Globus pallidus (tissue), 1 donor: ENCODE measurements at places on chromosomes 1 and 21.

- no peak for DNase-seq
These were observed 567.1 kb upstream of the ADGRL2 start for GRCh38 chr1:81233591-81233990.

DNA sequence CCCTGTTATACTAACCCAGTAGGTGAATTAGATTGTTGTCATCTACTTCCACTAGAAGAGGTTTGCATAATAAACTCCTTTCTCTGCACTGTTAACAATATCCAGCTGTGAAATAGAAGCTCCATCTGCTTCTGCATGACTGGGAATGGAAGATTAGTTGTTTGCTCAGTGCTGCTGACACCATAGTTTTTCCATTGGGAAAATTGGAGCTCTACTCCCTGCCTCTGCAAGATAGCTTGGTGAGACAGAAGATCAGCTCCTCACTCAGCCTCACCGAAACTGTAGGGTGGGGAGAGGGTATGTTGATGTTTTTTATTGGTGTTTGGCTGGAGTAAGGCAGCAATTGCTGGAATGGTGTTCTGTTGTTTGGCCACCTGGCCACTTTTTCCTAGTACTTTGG, 331.6 kb upstream of the ADAMTS5 start:
- no peak for DNase-seq

DNA sequence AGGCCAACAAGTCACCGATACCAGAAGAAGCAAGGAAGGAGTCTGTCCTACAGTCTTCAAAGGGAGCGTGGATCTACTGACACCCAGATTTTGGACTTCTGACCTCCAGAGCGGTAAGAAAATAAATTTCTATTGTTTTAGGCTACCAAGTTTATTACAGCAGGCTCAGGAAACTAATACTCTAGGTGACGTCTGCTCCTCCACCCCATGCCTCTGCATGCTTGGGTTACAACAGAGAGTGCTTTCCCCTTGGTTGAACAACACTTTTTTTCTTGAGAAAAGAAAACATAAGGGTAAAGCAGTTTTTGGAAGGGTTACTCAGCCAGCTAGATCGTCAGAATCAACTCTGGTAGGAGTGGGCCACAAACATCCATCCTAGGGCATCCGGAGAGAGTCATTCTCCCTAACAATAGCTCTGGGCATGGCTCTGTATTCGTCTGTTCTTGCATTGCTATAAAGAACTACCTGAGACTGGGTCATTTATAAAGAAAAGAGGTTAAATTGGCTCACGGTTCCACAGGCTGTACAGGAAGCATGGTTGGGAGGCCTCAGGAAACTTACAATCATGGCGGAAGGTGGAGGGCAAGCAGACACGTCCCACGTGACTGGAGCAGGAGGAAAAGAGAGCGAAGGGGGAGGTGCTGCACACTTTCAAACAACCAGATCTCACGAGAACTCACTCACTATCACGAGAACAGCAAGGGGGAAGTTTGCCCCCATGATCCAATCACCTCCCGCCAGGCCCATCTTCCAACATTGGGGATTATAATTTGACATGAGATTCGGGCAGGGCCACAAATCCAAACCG, 22.2 kb upstream of the DNAJC11 start:
- DNase-seq = no peak

DNA sequence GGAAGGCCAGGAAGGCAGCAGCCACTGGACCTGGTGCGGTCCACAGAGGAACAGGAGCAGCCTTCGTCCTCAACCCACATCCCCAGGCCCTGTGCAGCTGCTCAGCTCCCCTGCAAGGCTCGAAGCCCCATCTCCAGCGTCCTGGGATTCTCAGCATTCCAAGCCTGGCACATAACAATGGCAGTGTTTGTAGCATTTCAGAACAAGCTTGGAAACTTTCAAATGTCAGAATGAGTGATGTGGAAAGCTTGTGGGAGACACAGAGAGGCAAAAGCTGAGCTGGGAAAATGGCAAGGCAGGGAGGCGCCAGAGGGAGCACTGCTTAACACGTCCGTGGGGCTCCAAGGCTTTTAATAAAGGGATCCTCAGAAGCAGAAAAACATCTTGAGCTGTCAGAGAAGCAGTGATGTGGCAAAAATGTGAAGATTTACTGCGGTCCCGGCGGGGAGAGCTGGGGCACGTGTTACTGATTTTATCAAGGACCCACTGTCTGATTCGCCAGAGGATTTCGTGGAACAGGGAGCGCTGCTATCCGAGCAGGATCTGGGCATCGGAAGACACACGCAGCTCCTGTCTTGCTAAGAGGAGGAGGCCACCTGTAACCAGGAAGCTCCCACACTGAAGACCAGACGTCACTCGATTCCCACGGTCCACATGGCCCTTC, 38.1 kb downstream of the TOMM20 start:
- DNase-seq = no peak

DNA sequence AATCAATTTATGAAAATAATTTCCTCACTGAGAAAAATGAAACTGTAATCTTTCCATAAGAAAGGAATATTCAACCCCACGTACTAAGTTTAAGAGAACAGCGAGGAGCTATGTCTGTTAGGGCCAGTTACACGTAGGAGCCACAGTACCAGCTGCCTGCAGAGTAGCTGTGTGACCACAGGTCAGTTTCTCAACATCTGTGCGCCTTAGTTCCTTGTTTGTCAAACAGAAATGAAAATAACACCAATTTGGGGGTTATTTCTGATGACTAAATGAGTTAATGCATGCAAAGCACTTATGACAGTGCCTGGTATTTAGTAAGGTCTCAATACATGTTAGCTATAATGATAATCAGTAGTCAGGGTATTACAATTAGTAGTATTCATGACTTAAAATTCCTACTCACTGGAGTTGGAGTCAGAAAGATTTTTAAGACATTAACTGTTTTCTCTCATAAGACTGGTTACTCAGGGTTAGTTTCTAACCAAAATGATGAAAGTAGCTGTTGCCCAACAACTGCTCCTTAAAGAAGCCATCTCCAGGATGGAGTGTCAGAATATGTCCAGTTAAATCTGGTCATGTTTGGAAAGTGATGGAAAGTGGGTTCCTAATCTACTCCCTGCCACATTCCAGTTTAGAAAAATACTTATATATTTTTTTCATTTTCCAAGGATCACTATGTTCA, 85.8 kb upstream of the ZNF648 start:
- no peak for DNase-seq

DNA sequence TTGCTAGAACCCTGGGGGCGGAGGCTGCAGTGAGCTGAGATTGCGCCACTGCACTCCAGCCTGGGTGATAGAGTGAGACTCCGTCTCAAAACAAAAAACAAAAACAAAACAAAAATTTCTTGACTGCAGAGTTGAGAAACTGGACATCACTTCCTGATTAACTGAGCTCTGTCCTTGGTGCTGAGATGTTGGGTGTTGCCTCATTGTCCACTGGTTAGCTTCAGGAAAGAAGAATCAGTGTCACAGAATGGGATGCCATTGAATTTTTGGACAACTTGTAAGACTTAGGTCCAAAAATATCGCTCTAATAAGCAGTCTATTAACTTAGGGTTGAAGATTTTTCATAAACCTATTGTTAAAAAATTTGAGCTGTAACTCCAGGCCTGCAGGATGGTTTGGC, 23.8 kb upstream of the KCNA10 start:
- DNase-seq = no peak

DNA sequence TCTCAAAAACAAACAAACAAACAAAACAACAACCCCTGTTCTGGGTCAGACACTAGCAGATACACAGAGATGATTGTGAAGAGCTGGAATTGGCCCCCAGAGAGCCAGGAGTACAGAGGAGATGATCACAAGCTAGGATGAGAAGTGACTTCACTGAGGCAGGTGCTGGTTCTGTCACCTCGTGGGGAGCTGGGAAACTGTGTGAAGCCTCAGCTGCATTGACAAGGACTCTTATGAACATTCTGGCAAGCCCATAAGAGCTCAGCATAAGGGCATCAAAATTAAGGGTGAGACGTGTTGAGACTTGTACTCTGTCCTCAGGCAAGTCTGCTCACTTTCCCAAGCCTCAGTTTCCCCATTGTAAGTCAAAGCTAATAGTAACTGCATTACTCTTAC, 14.7 kb upstream of the PTP4A2 start:
- no peak for DNase-seq

DNA sequence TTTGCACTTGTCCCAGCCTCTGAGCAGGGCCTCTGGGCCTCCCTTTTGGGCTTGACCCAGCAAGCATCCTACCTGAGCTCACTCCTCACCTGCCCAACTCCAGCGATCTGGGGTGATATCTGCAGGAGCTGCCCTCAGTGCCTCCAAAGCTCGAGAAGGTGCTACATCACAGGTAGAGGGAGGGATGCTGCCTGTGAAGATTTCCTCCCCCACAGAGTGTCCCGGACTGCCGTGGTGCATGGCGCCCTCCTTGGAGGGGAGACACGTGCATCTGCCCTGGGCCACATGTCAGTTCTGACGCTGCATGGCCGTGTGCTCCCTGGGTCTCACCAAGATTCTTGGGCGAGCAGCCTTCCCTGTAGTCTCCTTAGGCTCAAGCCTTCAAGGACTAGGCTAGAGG, 27.7 kb downstream of the NENF start:
- no peak for DNase-seq

DNA sequence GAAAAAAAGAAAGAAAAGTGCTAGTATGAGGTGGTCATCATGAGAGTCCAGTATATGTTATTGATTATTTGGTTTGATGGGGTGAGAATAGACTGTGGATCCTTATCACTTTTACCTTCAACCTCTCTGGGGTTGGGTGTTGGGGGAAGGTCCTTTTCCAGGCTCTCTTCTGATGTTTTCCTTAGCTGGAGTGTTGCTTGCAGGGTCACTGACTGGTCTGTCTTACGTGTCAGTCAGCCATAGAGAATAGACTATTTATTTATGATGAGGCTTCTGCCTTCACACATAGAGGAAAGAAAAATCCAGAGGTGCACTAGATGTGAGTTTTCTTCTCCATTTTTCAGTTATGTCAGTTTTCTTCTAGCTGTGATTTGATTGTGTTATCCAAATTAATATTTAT, 36.5 kb downstream of the MAP3K21 start:
- DNase-seq = no peak

DNA sequence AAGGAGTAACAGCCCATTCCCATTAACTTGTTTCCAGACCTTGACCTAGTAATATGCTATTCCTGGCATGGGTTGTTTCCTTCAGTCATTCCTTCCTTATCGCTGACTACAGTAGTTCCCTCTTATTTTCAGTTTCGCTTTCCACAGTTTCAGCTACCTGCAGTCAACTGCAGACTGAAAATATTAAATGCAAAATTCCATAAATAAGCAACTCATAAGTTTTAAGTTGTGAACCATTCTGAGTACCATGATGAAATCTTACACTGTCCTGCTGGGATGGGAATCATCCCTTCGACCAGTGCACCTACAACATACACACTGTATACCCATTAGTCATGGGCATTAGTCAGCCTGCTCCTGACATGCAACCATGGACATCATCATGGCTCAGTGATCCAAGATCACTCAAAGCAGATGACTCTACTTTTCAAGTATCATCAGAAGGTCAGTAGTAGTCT, 66.7 kb downstream of the CCDC30 start:
- DNase-seq = no peak

DNA sequence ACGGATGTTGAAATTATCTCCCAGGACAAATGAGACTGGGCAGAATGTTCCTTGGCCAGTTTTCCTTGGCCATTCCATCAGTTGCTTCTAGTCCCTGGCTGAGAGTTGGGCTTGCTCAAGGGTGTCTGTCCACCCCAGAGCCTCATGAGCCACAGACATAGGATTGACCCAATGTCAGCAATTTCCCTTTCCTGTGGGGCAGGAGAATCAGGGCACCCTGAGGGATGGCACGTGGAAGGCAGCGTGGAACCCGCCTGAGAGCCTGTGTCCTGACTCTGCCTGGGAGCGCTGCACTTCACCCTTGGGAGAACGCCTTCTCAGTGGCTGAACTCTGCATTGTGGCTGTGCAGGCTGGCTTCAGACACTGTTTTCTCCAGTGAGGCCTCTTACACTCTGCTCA, 71.3 kb upstream of the B3GALNT2 start:
- no peak for DNase-seq

DNA sequence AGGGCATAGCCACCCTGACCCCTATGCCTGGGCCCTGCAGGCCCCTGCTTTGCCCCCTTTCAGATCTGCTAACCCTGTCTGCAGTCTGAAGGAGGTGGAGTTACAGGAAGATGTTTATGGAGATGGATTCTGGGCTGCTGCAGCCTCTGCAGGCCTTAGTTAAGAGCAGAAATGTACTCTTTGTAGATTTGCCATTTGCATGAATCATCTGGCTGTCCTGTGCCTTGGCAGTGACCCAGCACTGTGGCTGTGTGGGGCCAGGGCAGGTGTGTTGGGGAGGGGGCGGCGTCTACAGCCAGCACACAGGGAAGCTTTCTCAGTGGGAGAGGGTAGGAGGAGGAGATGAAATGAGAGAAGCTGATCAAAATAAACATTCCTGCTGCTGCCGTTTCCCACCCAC, 867.3 kb downstream of the PLA2G4A start:
- no peak for DNase-seq

DNA sequence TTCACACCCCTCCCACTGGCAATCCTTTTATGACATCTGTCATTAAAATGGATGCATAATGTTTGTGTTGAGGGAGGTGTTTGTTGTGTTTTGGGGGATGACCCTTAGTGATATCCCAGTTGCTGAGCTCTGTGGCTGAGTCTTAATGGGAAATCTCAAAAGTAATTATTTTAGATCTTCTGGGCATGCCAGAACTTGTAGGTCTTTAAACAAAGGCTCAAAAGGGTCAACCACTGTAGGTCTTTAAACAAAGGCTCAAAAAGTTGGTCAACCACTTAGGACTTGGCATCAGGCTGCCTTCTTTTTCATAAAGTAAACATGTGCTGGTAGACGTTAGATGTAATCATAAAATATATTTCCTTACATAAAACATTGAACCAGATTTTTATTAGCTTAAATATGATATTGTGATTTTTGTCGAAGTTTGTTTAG, 78.0 kb downstream of the CDC14A start:
- DNase-seq = no peak

GRCh38 chr1:37655274-37655673, 20.6 kb upstream of the RSPO1 start:
- DNase-seq = no peak

DNA sequence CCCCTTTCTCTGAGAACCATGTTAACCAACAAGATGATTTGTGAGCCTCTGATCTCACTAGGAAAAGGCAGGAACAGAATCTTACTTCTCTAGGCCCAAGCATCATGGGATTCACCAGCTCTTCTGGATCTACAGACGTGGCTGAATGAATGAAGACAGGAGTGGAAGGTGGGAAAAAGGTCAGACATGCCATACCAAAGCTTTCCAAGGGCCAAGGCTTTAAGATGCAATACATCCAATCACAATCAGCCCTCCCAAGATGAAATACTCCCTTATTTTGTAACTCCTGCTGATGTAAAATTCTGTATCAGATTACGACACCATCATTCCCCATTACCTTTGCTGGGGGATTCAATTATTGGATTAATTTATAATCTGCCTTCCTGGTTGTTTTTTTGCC, 80.9 kb downstream of the SSBP3 start:
- DNase-seq = no peak
